ENCODE measurements at places on chromosomes 2 and 18.

DNA sequence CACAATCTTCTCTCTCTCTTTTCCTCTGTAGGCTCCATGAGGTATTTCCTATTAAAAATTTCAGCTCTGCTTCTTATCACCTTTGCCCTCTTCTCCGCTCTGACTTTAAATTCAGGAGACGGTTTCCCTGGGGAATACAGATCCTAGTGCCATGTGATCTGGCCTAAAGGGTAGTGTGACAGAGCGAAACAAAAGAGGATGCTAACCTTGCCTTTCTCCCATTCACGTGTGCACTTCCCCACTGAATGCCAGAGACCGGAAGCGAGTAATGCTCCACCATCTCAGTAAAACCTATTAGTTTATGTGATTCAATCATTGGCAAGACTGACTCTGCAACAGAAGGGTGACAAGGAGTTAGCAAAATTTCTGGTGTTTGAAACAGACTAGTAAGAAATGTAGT is 358.3 kb downstream of the ZNF521 start:
- no peak for DNase-seq

DNA sequence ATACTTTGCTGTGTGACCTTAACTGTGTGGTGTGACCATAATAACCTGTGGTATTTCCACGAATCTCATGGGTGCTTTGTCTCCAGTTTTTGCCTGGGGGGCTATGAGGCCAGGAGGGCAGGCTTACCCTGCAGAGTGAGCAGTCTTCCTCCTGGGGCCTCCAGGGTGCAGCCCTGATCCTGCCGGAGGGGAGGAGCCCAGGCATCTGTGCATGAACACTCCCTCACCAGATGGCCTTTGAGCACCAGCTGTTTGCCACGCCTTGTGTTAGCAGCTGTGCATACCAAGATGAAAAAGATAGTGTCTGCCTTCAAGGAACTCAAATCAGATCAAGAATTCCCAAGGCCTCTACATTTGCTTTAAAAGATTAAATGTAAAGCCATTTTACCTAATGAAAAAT is 75.0 kb upstream of the RBM44 start:
- peak; percentile 21 for DNase-seq

DNA sequence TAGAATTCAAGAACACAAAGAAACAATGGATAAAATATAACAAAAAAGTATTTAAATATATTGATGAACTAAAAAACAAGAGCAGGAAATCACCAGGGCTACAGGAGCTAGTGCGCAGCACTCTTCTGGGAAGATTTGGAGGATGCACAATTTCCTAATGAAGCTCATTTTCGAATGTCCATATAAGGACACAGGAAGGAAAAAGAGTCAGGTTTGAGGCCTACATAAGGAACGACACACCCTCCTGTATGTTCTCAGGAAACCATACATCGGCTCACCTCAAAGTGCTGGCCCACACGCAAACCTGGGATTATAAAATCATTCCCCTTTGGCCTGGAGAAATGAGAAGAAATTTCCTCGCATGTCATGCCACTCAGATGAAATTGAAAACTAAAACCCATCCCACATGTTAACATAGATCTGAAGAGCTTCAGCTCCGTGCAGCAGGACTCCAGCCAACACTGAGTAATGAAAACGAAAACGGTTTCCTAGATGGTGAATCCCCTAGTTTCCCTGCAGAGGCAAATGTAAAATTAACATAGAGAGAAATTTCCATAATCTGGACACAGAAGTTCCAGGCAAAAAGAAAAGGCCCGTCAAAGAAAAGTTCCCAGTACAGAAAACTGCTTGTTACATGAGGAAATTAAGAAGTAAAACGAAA is 825.8 kb downstream of the SOCS6 start:
- no peak for DNase-seq

GRCh38 chr18:27585602-27586173 is 400.6 kb upstream of the CHST9 start:
- DNase-seq: no peak

- no peak for DNase-seq
Observed at GRCh38 chr18:59918320-59918755, 18.5 kb downstream of the PMAIP1 start.

DNA sequence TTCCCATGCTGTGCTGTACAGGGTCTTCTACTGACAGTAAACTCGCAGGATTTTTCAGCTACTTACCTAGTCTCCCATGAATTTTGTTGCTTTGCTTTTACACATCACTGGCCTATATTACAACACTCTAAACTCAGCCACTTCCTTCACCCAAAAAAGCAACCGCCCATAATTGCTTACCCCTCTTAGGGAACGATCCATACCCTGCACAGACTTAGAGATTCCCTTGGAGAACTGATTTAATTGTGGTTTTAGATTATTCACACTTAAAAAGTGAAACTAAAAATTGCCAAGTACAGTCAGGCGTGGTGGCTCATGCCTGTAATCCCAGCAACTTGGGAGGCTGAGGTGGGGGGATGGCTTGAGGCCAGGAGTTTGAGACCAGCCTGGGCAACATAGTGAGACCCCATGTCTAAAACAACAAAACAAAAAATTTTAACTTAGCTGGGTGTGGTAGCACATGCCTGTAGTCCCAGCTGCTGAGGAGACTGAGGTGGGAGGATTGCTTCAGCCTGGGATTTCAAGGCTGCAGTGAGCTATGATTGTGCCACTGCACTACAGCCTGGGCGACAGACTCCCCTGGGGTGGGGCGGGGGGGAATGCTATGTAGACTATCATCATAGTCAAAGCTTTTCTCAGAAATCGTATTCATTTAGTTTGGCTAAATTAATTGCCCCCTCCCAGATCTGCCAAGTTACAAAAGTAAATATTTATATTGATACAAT is 19.3 kb downstream of the MRPL30 start:
- no peak for DNase-seq

DNA sequence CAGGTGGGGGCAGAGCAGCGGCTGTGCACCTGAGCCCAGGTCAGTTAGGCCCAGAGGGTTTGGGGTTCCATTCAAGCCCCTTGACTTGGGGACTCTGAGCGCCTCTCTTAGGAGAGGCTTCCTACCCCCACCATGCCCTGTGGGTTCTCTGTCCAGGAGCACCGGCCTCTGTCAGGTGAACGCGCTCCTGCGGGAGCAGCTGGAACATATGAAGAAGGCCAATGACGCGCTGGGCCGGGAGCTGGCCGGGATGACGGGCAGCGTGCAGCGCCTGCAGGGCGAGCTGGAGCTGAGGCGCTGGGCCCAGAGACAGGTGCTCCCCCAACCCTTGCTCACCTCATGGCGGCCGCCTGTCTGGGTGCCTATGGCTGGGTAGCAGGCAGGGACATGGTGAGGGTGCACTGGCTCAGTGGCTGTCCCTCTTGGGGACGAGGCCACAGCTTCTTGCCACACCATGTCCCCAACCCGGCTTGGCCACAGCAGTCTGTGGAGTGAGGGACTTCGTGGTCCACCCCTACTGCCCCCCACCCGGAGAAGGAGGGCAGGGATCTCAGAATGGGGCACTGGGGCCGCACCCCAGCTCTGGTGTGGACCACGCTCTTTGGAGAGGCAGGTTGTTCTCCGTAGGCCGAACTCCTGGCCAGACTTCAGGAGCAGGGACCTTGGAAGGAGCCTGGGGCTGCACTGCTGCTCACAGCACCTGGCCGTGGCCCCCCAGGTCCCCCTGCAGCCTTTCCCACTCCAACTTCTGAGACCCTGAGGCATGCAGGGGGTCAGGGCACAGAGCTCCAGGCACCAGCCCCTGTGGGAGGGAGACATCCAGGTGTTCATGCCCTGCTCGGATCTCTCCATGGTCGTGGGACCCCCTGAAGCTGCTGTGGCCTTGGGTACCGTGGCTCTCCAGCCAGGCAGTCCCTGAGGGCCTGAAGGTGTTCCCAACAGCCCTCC is 19.7 kb downstream of the CROCC2 start:
- DNase-seq: peak; percentile 15

DNA sequence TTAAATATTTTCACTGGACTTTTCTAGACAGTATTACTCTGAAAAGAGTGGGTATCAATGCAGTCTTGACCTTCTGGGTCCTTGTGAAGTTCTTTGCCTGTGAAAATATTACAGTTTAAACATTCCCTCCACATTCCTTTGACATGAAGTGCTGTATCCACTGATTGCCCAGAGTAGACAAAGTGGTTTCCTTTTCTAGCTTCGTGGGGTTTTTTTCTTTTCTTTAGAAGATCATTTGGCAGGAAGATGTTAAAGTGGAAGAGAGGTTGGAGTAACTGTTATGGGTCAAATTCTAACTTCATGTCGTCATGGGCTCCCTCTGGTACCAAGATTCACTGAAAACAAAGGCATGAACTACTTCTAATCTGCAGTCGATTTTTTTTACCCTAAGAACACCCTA is 496.9 kb downstream of the EPHA4 start:
- no peak for DNase-seq

GRCh38 chr2:70258532-70258875 is 567 bp downstream of the PCYOX1 start:
- DNase-seq: no peak

DNA sequence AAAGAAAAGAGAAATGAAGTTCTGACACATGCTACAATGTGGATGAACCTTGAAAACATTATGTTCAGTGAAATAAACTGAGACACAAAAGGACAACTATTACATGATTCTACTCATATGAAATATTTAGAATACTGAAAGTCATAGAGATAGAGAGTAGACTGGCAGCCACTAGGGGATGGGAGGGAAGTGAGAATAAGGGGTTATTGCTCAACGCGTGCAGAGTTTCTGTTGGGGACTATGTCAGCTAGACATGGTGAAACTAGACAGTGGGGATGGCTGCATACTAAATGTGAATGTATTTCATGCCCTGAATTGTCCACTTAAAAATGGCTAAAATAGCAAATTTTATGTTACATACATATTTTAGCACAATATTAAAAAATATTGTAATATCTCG is 108.7 kb upstream of the ATL2 start:
- DNase-seq: no peak

- no peak for DNase-seq
Observed at GRCh38 chr2:56313500-56313921, 129.7 kb downstream of the CCDC85A start.

GRCh38 chr18:70195852-70196434 is 9.5 kb downstream of the RTTN start:
- no peak for DNase-seq

Measured in activated T-cell treated with anti-CD3 and anti-CD28 coated beads, Interleukin-2, amount 50 U/mL, for 1 hour (primary cell).